NCI-H1694 (cell line): ENCODE measurements at places on chromosomes 6 and 20.

DNA sequence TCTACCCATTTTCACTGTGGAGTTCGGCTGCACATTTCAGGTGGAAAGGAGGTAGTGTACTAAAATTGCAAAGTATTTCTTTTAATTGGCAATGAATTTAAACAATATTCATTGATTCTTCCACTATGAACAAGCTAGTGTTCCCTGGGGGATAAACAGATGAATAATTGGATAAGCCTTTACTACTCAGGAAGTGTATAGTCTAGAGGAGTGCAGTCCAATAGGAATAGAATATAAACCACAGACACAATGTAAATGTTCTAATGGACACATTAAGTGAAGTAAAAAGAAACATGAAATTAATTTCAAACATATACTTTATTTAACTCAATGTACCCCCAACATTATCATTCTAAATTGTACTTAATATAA, 28.7 kb downstream of the SGK1 start:
- no peak for DNase-seq

DNA sequence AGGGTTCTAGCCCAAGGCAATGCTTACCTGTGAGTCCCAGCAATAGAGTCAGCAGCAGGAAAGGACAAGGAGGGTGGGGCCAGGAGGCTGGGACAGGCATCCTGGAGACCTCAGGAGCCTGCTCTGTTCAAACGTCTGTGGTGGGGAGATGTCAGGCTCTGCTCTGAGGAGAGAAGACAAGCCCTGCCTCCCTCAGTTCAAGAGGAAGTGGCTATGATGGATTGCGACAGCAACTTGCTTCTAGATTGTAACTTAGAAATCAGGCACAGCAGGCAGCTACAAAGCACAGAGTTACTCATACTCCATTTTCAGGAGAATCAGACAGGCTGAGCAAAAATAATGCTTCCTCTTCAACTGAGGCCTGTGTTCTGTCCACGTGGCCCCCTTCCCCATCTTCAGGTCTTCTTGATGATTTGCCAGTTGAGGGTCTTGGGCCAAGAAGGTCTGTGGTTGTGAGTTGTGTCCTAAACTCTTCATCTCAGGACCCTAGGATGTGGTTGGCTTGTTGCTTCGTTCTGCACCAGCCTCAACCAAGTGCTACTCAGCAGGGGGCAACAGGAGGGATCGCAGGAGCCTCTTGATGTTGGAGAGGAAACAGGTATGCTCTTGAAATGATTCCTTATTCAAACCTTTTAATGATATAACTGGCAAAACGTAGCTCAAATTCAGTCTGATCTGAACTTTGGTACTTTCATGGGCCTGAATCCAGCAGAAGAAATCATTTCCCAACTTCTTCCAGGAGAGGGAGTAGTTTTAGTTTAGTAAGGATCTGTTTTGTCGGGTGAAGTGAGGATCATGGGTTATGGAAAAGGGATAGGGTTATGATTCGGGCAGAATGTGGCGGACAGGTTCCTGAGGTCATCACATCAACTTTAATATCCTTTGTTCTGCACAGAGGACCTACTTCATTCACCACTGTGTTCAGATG, 31.0 kb downstream of the SIRPB1 start:
- no peak for DNase-seq

DNA sequence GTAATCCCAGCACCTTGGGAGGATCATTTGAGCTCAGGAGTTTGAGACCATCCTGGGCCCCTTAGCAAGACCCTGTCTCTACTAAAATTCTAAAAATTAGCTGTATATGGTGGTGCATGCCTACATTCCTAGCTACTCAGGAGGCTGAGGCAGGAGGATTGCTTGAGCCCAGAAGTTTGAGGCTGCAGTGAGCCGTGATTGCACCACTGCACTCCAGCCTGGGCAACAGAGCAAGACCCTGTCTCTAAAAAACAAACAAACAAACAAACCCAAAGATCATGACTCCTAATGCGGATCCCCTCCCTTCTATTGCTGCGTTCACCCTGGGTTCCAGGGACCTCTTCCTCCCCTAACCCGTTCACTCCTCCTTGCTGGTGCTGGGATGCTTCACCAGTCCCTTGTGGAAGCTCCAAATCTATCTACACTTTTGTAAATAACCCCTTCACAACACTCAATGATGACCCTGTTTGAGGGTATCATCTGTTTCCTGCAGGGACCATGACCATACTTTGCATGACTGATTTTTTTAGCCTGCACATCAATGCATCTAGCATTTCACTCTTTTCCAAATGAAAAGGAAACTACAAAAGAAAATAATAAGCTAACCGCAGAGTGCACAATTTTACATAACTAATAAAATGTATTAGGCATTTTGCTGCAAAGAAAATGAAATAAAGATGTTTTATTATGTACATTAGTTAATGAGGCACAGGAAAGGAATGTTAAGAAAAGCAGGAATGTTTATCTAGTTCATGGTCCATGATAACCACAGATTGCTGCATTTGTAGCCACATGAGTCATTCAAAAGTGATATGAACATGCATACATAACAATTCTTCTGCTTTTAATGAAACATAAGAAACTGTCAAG, 30.5 kb upstream of the IPCEF1 start:
- DNase-seq: no peak

DNA sequence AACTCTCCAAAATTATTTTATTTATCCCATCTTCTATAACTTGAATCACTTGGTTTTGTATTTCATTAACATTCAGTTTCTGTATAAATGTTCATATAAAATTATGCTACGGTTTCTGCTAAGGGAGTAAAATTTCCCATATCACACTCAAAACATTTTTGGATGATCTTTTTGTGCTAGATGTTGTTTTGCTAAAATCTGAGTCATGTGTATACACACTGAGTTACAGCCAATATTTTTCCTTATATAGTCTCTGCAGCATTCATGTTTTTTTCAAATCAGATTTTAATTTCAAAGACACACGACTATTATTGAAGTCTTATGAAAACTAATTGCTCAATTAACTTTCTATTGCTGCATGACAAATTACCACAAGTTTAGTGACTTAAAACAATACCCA, 54.3 kb upstream of the SLC2A12 start:
- DNase-seq: no peak

GRCh38 chr20:760751-761417, 7.4 kb downstream of the SLC52A3 start:
- no peak for DNase-seq

DNA sequence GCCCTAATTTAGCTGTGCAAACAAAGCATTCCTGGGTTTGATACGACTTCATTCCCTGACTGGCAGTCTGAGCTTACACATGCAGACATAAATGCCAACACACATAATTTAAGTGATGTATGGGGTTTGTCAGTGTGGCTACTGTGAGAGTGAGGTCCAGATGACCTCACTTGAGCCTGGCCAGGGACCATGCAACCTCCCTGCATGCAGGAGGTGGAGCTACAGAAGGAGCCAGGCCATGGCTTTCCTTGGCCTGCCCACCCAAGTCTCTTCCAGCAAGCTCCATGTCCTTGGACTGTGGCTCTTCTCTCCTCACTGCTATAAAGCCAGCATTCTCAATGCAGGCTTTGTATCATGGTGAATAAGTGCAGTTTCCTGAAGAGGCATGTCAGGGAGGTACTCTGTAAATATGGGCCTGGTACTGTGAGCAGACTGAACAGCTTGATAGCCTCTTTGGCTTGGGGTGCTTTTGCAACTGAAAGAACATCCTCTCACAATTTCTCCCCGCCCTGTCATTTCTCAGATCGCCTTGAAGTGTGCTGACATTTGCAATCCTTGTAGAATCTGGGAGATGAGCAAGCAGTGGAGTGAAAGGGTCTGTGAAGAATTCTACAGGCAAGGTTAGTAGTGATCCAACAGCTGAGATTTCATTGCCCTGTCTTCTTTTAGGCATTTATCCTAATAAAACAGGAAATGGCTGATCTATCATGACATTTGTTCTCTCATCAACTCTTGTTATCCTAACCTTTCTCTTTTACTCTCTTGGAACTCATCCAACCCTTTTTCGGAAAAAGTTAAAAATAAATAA, 69.2 kb downstream of the MTFR2 start:
- no peak for DNase-seq

DNA sequence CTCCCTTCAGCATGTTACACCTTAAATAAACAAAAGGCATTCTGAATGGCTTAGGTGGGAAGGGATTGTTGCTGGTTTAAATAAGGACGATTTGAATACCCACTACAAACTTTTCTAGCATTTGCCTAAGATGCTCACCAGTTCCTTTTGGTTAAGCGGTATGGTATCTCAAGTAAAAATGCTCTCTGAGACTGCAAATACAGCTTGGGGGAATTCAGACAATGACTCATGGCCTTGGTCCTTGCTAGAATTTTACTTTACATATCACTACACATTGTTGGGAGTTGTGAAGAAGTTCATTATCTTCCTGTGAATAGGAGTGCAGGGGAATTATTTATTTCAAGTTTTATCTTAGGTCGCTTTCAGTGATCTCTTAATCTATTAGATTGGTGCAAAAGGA, 670.7 kb downstream of the UTRN start:
- DNase-seq: no peak

GRCh38 chr6:73131706-73132105, 93.6 kb downstream of the KHDC1L start:
- DNase-seq: no peak

- peak; percentile 3 for DNase-seq
Measured at GRCh38 chr6:144931172-144932035, 646.3 kb downstream of the UTRN start.

DNA sequence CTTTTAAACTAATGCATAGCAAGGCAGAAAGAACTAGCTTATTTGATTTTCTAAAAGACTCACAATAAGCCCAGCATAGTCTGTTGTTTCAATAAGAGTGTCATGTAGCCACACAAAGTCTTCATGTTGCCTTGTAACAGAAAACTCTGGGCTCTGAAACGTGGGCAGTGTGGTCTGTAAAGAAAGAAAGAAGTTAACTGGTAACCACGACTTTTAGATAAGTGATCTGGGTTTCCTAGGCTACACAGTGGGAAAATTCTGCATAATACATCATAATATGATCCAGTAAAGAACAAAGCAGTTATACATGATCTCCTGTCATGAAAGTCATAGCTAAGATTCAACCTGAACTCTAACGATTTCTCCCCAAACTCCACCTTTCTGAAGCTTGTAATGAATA, 13.3 kb downstream of the SNX5 start:
- DNase-seq: no peak

DNA sequence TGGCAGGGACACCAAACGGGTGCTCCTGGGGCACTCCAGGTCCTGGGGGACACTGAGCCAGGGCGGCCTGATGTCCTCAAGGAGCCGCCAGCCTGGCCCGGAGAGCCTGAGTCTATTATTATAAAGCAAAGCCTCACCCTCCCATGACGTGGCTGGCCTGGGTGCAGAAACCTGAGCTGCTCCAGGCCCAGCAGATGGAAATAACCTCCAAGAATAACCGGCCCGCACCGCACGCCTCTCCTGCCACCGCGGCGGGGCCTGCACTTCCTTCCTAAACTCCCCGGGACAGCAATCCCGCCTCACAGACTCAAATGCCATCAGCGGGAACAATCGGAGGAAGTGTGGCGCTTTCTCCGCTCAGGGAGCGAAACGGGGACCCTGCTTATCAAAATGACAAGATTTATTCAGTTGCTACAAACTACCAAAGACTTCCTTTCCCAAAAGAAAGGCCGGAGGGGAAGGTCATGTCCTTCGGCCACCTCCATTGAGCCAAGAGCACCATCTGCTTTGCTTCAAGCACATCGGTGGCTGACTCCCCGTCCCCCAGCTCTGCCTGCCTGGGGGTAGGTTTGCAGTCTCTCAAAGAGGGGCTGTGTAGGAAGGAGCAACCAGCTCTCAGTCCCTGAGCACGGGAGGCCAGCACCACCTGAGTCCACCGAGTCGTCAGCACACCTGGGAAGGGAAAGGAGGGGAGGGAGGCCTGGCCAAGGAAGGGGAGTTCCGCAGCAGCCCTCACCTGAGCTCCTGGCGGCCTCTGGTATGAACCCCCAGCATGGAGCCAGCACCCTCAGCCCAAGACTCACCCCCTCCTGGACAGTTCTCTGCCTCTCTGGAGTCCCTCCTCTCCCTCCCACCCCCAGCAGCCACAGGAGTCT, 78.6 kb upstream of the QKI start:
- no peak for DNase-seq

- peak; percentile 47 for DNase-seq
Measured at GRCh38 chr6:159104163-159104925, 59.6 kb upstream of the TAGAP start.

GRCh38 chr20:24705486-24705885, 236.1 kb downstream of the SYNDIG1 start:
- DNase-seq: no peak

- no peak for DNase-seq
Measured at GRCh38 chr20:48749437-48749836, 78.4 kb downstream of the PREX1 start.

DNA sequence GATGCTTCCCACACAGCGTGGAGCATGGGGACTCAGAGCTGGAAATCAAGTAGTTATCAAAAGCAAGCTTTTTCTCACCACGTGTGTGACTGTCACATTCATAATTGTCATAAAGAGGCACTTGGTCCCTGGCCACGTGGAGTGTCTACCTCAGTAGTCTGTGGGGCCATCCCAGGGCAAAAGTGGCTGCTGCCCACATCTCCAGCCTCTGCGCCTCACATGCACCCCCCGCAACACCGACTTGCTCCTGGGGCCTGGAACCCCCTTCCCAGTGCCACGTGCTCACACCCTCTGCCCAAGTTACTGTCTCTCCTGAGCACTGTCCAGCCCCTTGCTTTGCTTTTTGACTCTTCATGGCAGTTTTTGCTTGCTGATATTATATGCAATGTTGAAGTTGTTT, 133.2 kb upstream of the SNX9 start:
- DNase-seq: no peak

DNA sequence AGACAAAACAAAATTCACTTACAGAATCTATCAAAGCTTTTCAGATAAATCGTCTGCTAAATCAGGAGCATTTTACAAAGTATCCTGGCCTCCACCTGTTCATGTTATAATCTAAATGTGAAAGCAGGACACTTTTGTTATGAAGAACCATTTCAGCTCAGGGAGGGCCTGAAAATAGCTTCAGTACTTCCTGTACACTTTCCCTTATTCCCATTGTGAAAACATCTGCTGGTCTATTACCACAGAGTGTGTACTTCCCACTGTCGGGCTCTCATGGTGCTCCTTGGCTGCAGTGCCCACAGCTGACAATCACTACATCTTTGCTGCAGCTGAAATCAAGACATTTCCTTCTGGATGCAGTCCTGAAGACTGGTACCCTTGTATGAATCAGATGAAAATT, 128.1 kb downstream of the OPRM1 start:
- no peak for DNase-seq

GRCh38 chr6:7649037-7649810, 59.2 kb downstream of the SNRNP48 start:
- no peak for DNase-seq

DNA sequence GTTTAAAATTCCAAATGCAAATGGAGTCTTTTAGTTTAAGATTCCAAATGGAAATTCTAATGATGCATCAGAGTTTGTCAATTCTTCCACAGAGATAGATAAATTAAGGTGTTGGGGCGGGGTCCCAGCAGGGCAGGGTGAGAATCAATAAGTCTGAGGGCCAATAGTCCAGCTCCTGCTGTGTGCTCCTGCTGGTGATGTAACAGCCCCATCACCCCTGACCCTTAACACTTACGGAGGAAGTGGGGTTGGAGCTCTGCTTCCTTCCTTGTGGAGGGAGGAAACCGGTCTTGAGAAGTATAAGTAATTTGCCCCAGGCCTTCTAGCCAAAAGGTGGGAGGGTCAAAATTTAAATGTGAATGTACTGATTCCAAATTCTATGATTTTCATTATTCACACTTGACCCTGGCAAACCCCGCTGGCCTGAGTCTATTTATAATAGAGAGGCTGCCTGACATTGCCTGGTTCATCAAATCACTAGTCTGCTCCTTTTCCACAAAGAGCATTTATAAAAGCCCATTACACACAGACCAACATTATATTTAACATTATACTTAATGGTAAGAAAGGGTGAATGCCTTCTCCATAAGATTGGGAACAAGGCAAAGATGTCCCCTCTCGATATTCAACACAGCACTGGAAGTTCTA, 17.2 kb downstream of the ZBTB2 start:
- no peak for DNase-seq
